ENCODE measurements at places on chromosomes 6 and 20.

DNA sequence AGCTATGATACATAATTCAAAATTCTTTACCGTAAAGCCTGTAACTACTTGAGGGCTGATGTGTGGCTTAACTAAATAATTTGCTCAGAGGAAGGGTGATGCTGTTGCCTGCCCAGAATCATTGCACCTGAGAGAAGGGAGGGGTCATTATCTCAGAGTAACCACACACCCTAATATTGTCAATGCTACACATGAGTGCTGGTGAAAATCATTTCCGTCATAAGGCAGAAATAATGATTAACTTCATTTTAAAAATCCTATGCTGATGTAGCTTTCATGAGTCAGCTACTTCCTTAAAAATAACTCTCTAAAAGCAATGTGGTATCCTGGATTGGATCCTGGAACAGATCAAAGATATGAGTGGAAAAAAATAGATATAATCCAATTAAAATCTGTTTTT lies 146.4 kb upstream of the FAM83B start:
- DNase-seq: no peak

DNA sequence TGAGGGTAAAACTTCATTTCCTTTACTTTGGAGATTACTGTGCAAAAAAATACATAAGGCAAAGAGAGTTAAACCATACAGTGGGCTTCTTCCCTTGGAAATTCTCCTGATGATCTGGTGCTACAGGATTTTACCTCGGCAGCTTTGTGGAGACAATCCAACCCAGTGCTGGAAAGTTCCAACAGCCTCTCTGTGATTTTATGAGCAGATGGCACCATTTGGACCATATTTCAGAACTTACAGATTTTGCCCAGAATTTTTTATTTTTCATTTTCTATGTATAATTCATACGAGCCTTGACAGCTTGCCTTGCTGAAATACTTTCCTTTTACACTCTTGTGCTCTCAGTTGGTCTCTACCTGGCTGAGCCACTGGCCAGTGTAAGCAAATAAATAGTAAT lies 43.3 kb upstream of the TNFRSF21 start:
- DNase-seq: no peak

GRCh38 chr6:158399040-158399700 lies 86.9 kb downstream of the TULP4 start:
- no peak for DNase-seq

GRCh38 chr6:73108949-73109348 lies 116.3 kb downstream of the KHDC1L start:
- DNase-seq: no peak

GRCh38 chr6:50087231-50087954 lies 37.7 kb upstream of the DEFB112 start:
- DNase-seq: no peak

DNA sequence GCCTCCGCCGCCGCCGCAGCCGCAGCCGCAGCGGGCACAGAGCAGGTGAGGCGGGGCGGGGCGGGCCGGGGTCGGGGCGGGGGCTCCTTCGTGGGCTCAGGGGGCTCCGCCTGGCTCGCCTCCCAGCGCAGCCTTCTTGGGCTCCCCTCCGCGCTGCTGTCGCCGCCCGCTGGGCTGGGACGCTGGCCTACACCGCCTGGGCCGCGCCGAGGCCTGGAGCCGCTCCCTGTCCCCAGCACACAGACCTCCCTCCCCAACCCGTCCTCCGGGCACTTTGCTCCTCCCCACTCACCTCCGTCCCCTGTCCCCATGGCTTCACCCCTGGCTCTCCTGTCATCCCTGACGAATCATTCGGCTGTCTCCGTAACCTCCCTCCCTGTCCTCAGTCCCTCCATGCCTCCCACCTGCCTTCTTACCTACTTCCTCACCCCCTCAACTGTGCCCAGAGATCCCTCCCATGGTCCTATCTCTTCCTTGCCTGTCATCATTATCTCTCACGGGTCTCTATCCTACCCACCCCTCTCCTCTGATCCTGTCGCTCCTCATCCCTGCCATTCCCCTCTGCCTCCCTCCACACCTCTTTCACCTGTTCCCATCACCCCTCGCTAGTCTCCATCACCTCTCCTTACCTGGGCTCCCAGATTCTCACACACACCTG lies 512 bp downstream of the TTBK1 start:
- DNase-seq: no peak

DNA sequence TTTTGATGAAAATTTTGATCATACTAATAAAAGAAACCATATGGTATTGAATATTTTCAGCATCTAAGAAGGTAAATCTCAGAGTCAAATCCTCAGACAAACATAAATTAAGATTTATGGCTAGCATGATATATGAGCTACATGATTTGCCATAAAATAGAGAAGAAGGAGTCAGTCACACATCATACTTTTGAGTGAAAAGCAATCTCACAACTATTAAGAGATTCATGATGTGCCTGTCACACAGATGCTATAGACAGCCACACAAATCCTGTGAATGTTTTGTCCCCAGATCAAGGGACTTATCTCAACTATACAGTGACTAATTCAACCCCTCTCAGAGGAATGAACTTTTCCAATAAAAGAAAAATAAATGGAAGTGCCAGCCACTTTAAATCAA lies 85.7 kb downstream of the BTBD9 start:
- DNase-seq: no peak

- no peak for DNase-seq
Observed at GRCh38 chr20:487655-488054, 25.3 kb upstream of the TBC1D20 start.

- DNase-seq: no peak
Observed at GRCh38 chr6:166955865-166956443, 396 bp downstream of the RNASET2 start.

DNA sequence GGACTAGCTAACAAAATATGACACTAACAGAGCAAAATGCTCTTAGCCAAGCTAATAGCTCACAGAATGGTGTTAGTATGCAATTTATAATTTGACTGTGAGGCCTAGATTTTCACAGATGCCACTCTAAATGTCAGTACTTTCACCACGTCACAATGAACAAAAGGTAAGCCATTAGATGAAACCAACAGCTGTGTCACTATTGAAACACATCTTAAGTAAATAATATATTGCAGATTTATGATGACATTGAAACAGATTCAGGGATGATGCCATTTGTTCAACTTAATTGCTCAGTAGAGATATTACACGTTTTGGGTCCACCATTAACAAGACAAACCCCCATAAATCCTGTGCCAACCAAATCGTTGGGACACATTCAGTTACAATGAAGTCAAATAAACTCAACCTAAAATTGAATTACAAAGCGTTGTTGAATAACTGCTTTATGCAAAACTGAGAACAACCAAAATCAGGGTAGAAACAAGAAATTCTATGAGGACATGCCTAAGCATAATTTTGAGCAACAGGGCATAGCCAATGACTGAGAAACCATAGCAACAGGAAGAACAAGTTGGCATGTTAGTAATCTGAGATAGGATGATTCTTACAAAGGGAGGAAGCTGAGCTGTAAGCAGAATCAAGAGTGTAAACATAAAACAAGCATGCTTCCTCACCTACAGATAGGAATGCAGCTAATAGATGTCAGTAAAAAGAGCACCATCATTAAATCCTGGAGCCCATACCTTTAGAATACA lies 85.6 kb upstream of the KHDRBS2 start:
- no peak for DNase-seq

- peak; percentile 32 for DNase-seq
Observed at GRCh38 chr20:17083738-17084137, 143.1 kb upstream of the PCSK2 start.

- DNase-seq: no peak
Observed at GRCh38 chr20:16100111-16100510, 473.1 kb downstream of the KIF16B start.

DNA sequence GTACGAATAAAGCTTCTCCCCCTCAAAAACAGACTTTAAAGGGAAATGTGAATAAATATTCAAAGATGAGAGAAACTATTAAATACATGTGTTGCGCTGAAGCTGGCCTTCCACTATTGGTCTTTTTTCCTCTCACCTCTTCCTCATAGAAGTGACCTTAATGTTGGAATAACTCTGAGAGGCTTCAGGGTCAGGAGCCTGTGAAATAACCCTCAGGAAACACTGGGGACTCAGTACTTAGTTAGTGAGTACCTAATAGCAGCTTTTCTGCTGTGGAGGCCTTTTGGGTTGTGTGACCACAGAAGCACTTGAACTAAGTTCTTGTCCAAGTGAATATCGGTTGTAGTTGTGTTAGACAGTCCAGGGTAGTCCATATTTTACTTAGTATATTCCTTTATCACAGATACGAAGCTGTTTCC lies 799 bp upstream of the SHPRH start:
- no peak for DNase-seq

- DNase-seq: peak; percentile 73
Observed at GRCh38 chr6:30357678-30358540, 13.0 kb downstream of the RPP21 start.

GRCh38 chr20:33160681-33161080 lies 7.3 kb upstream of the BPIFA2 start:
- DNase-seq: no peak

GRCh38 chr6:118551063-118552053 lies 3.3 kb downstream of the PLN start:
- peak; percentile 40 for DNase-seq

GRCh38 chr6:163438940-163439335 lies 24.4 kb downstream of the QKI start:
- no peak for DNase-seq

DNA sequence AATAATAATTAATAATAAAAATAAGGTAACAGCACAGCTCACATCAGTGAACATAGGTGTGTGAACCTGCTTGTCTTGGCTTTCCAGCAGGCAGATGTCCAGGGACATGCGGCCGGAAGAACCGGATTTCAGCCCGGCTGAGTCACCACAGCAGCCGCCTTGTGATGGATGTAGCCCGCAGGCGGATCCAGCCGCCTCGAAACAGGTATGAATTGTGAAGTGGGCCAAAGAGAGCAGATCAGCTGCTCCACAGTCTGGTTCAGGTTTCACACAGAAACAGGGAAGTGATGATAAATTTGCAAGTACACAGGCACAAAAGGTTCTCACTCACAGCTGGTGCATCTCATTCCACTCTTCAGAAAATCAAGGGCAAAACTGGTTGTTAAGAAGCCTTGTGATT lies 55.1 kb downstream of the ID4 start:
- DNase-seq: no peak

- DNase-seq: no peak
Observed at GRCh38 chr20:62999580-62999979, 7.2 kb downstream of the BHLHE23 start.

DNA sequence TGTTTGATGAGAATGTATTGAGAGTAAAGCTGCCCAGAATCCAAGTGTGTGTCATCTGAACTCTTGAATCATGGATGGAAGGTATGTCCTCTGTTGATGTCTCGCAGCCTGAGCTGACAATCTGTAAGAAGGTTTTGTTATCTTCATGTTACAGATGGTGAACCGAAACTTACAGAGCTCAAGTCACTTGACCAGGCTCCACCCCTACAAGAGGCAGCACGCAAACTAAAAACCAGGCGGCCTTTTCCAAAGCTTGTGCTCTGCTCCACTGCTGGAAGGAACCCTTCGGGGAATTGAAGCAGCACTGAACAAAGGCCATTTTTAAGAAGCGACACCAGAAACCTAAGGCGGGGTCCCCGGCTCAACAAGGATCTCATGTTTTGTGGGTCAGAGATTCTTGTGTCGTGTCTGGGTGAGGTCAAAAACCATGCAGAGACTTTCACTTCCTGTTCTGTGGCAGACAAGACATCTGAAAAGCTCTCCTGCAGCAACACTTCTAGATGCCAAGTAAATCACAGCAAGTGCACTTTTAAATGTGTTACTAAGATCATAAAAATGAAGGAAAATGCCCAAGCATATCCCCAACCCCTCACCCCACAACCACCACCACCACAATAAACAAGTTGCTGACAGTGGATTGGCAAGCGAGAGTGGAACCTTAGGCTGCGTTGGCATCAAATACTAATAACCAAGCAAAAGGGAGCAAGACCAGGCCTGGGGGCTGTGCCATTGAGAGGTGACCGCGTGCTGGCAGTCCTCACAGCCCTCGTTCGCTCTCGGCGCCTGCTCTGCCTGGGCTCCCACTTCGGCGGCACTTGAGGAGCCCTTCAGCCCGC lies 27.3 kb downstream of the NQO2 start:
- DNase-seq: no peak

GRCh38 chr6:136757150-136757549 lies 35.1 kb downstream of the MAP3K5 start:
- DNase-seq: no peak

DNA sequence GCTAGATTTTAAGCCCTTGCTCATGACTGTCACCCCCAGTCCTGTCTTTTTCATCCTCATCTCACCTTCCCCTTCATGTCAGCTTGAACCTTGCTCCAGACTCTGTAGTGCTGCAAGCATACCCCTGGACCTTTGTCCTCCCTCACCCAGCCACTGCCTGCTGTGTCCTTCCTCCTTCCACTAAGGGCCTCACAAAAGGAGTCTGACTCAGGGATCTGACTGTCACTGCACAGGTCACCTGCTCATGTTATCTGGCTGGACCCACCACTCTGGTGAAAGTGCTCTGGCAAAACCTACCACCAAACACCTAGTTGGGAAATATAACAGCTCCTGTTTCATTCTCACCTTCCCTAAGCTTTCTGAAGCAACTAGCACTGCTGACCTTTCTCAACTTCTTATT lies 151.4 kb downstream of the INSM1 start:
- no peak for DNase-seq

DNA sequence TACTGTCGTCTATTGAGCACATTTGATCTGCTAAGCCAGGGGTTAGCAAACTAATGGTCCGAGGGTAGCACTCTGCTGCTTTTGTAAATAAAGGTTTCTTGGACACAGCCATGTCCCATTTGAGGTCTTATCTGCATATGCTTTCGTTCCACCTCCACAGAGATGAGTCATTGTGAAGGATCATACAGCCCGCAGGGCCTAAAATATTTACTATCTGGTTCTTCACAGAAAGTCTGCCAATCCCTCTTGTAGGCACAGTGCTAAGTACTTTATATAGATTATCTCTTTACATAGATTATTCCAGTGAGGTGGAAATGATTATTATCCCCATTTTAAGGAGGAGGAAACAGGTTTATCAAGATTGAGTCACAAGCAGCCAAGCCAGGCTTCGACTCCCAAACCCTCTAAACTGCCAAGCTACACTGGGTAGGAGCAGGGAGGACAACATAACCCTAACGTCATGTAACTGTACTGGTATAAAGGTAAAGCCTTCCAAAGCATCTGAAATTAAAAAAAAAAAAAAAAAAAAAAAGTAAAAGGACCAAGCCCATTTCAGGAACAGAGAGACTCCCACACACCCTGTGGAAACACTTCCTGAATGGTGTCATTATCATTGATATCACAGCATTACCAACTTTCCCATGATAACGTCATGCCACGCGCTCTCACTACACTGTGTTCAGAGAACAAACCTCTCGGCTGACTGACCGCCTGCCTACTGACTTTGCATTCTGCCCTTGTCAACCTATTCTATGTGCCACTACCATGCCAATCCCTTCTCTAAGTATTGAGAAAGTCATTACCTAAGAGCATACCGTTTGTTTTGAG lies 101.0 kb downstream of the KIF16B start:
- no peak for DNase-seq

GRCh38 chr20:33516882-33517281 lies 27.0 kb downstream of the CBFA2T2 start:
- no peak for DNase-seq

- DNase-seq: no peak
Observed at GRCh38 chr20:53748821-53749421, 155.3 kb upstream of the ZNF217 start.

- DNase-seq: no peak
Observed at GRCh38 chr6:6873778-6874177, 234.0 kb upstream of the RREB1 start.
